Islet precursor cell (in vitro differentiated cells): ENCODE measurements at places on chromosomes 3 and 15.

- no peak for DNase-seq
Measured at GRCh38 chr3:61765157-61765876, 203.9 kb downstream of the PTPRG start.

- DNase-seq, result no peak
Measured at GRCh38 chr3:107767897-107768605, 245.3 kb downstream of the BBX start.

DNA sequence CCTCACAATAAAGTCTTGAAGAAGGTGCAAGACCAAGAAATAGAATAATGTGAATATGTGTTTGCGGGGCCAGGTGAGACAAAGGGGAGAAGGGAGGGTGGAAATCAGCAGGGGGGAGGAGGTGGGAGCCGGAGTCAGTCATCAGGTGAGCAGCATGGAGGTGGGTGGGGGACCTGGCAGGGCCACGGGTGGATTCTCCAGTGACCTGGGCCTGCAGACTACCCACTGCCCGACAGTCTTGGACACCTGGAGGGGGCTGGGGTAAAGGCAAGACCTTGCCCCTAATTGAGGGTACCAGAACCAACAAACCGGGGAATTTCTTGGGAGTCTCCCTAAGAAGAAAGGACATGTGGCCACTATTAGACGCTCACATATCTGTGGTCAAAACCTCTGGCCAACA is 95.8 kb downstream of the CHSY1 start:
- DNase-seq, result no peak

- peak; percentile 80 for DNase-seq
Measured at GRCh38 chr3:172877011-172877410, 126.5 kb downstream of the ECT2 start.

- no peak for DNase-seq
Measured at GRCh38 chr3:128984596-128984995, 9.3 kb downstream of the CFAP92 start.

- DNase-seq, result no peak
Measured at GRCh38 chr3:49629866-49630265, 44.3 kb upstream of the APEH start.

- no peak for DNase-seq
Measured at GRCh38 chr3:153631102-153631501, 469.1 kb downstream of the RAP2B start.

DNA sequence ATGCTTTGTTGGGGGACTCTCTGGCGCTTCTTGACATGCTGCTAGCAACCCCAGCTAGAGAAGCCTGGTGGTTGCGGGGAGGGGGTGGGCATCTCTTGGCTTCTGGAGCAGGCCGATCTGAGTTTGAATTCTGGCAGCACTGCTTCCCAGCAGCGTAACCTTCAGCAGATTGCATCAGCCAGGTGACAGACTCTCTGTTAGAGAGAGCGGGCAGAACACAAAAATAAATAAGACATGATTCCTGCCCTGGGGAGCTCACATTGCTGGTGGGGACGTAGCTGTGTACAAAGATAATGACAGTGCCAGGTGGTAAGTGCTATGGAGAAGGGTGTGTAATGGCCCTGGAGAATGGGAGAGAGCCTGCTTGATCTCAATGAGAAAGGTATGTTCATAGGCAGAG is 87.4 kb downstream of the THSD4 start:
- no peak for DNase-seq

GRCh38 chr3:36800533-36801116 is 36.3 kb upstream of the DCLK3 start:
- no peak for DNase-seq

DNA sequence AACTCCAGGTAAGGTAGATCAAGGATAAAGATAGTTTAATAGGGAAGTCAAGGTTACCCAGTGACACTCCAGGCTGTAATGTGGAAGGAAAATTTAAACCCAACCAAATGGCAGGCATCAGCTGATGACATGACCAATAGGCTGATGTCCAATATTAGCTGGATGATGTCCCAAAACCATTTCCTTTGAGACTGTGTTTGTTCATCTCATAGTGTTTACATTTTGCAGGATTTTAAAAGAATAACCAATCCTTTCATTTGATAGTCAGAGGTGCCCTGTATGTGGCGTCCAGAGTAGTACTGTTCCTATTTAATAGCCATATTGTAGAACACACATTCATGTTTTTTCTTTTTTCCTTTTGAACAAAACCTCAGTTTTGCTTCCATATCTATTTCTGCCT is 23.3 kb upstream of the TMEM158 start:
- DNase-seq, result no peak

DNA sequence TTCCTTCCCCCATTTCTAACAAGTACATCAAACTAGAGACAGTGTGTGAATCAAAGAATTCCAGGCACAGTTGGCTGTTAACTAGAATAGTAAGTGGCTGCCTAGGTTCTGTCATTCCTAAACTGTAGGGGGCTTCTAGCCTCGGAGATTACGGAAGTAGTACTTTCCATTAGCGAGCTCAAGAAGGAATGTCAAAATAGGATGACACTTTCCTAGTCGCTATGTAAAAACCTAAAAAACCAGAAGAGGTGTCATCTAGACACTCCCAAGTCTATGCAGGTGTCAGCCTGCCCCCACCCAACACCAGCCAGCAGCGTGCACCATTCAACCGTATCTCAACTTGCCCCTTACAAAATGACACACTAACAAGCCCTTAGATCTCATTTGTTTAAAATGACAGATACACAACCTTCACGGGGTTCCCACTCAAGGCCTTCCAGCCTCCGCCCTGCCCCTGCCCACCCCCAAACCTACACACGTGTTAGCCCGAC is 874 bp downstream of the INO80 start:
- no peak for DNase-seq

DNA sequence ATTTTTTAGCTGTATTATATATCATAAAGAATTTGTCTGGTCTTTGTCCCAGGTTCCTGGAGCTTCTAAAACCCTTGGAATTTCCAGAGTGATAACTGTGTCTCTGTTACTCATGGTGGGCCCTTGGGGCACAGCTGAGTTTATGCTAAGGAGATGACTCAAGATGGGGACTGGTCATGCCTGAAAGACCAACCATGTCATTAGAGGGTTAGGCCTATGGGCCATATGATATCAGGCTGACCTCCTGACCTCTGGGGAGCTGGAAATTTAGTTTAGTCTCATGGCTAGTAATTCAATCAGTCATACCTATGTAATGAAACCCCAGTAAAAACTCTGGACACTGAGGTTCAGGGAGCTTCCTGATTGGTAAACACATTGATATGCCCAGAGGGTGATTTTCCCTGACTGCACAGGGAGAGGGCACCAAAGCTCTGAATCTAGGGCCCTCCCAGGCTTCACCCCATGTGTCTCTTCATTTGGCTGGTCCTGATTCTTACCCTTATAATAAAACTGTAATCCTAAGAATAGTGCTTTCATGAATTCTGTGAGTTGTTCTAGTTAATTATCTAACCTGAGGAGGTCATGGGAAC is 69.6 kb downstream of the EEFSEC start:
- DNase-seq, result peak; percentile 56

DNA sequence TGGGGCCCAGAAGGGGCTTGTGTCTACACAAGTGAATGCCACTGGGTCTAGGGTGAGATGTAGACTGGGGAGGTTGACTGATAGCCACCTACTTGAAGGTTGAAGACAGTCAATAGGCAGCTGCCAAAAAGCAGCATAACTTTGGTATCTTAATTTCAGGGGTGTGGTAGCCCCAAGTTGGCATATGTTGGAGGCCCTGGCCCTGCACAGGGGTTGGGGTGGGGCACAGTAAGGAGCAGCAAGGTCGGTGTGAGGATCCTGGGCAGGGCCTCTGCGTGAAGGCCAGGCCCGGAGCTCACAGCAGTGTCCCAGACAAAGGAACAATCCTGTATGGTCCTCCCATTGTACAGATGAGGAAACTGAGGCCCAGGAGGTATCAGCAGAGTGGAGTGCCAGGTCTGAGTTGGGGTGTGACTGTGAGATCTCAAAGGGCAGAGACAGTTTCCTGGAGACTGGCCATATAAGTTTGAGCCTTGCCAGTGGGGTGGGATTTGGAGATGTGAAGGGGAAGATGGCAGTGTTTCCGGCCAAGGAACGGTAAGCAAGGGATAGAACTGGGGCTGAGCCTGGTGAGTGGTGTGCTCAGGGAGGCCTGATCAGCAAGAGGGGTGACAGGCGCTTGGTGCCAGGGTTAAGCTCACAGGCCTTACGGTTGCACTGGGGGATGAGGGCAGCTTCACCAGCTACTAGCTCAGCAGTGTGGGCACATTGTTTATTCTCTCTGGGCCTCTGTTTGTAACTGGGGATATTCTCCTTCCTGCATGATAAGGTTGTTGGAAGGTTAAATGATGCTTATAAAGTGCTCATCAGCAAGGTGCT is 1.7 kb downstream of the KLHL40 start:
- no peak for DNase-seq

DNA sequence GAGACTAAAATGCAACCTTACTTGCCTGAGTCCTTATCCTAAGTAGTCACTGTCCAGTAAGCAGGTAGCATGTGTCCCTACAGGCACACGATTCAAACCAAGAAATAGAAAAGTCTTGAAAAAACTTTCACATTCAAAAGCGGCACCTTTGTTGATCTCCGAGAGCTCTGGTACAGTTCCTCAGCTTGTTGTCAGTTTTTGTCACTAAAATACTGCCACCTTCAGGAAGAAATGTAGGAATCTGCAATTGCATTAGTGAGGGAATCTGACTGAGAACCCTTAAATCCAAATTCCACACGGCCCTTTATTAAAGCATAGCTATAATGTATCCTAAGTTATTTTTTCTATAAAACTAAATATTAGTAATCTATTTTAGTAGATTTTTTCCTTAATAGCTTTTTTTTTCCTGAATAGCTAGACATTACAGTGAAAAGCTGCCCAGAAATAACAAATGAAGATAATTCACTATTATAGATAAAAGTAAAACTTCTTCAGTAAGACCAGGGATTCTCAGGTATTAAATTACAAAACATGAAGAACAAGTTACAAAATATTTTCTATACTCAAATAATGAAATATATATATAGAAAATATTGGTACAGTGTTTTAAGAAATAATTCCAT is 44.0 kb downstream of the CCDC54 start:
- DNase-seq, result peak; percentile 60

DNA sequence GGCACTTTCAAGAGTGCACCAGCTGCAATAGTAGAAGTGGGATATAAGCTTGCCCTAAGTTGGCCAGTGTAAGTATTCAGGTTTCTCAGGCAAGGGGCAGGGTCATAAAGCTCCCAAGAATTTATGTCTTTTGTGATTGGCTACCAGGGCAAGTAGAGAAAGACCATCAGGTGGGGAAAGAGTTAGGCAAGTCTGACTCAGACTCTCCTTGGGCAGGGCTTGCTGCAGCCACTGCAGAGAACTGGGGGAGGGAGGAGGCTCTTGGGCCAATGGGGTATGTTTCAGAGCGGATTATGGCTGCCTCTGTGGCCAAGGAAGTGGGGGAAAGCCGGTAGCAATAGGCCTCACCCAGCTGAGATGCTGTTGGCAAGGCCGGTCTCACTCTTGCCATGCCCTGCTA is 44.6 kb upstream of the SLC25A36 start:
- no peak for DNase-seq

GRCh38 chr3:146781059-146781458 is 175.9 kb upstream of the PLSCR5 start:
- DNase-seq, result no peak

DNA sequence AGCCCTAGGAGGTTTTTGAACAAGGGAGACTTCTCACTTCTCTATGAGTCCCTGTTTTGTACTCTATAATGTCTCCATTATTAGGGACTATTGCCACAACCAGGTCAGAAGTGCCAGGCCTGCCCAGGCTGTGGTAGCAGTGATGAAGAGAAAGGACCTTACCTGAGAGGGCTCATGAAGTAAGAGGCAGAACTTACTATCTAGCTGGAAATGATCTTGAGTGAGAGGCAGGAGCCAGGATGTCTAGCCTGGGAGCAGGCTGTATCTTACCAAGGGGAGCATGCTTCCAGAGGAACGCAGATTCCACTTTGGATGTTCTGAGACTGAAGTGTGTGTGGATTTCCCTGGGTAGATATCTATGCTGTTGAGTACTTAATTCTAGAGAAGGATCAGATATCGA is 93.3 kb downstream of the RPL39L start:
- DNase-seq, result no peak

DNA sequence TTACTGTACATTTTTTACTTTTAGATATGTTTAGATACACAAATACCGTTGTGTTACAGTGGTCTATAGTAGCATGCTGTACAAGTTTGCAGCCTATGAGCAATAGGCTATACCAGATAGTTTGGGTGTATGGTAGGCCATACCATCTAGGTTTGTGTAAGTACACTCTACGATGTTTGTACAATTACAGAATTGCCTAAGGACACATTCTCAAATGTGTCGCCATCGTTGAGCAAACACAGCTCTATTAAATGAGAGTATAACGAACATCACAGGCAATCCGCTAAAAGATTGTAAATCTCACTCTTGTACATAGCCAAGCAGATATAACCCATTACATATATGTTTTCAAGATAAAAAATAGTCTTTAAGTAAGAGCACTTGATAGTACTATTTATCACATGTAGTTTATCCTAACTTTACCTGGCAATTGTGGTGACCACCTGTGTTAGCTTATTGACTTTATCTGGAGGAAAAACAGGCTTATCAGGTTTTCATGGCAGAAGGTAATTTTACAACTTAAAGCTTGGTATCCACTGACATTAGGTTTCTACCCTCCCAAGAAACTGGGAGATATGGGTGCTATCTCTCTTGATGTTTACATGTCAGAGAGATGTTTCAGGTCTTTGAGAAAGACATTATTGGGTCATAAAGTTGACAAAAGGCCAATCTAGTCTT is 898.7 kb downstream of the NSUN3 start:
- DNase-seq, result no peak
